ENCODE measurements at places on chromosomes 16 and 17. TPM values are rescaled to one million over a fixed set of nuclear protein-coding genes. Genes with fewer than 3 reads are reported as not detected.

The LPO gene
- not detected for total RNA-seq

The SHCBP1 gene
- 1.0 TPM for total RNA-seq

The CCR7 gene
- total RNA-seq, result 1.1 TPM

The AP2B1 gene
- total RNA-seq, result 153 TPM

The BRIP1 gene
- total RNA-seq, result 0.26 TPM

The CLEC18A gene
- 2.0 TPM for total RNA-seq

The COPS3 gene
- total RNA-seq, result 47.1 TPM

The C17orf50 gene
- not detected for total RNA-seq

The PDF gene
- 8.8 TPM for total RNA-seq

The MYO15B gene
- total RNA-seq, result 193 TPM

The ZACN gene
- total RNA-seq, result not detected

The SLC5A11 gene
- total RNA-seq, result not detected

All from upper lobe of right lung (tissue), 1 donor.